ENCODE measurements at places on chromosomes 2 and 18.

DNA sequence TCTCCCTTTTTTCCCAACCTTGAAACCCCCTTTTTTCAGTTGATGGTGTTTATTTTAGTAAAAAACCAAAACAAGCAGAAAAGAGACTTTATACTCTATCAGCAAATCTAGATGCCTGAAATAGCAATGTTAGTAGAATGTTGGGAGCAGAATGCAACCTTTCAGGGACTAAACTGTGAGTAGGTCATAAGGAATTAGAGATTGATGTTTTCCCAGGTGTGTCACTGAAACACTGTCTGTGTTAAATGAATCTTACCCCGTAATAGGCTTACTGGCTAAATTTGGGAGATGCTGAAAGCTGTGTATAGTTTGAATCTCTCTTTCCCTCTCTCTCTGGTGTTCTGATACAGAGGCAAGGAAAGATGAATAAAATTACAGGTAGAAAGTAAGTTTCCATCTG lies 43.8 kb downstream of the AGFG1 start:
- DNase-seq = no peak

DNA sequence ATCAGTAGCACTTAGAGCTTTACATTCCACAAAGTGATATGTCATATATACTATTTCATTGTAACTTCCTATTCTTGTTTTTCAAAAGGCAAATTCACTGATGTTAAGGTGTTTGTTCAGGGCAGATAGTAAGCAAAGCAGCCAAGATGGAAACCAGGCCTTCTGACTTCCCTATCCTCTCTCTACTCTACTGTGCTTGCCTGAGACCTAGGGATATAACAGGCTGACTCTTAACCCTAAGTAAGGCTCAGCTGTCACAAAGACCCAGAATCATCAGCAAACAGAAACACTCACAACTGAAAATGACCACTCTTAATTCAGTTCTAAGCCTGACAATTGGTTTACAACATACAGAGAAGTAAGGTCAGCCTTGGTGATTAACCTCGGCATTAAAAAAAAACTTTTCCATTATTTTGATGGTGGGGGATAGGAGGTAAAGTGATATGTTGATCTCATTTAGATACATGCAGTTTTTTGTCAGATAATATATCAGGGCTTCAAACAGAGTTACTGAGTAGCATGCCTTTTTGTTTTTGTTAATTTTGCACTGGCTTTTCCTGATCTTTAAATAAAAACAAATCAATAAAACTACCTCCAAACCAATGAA lies 95.4 kb upstream of the CHRNA1 start:
- DNase-seq = no peak

- DNase-seq = no peak
Observed at GRCh38 chr2:112730791-112731190, 10.0 kb downstream of the NT5DC4 start.

DNA sequence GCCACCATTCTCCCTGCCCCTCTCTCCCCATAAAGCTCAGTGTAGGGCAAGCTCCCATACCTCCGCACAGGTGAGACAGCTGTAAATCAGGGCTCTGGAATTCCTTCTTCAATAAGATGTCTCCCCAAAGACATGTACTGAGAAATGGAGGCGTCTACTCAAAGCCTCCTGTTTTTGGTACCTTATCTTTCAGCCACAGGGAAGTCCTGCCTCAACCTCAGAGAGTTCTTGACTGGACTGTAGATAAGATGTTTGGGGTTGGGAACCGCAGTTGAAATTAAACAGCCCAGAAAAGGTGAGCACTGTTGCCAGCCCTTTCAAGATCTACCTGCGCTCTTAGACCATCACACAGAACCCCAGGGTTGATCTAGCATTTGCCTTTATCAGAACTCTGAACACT lies 1.4 kb upstream of the GALNT14 start:
- DNase-seq = no peak

GRCh38 chr2:234288974-234289455 lies 207.9 kb downstream of the ARL4C start:
- peak; percentile 13 for DNase-seq

GRCh38 chr18:26406324-26406723 lies 142.0 kb downstream of the KCTD1 start:
- no peak for DNase-seq

- no peak for DNase-seq
Observed at GRCh38 chr2:37326285-37326684, 1.7 kb upstream of the PRKD3 start.

All from LNCaP clone FGC (cell line).